ENCODE measurements at places on chromosomes 11 and 22. TPM values are rescaled to one million over a fixed set of nuclear protein-coding genes. Genes with fewer than 3 reads are reported as not detected.

FADS1 gene
- total RNA-seq, result 208 TPM

ADAMTS15 gene
- total RNA-seq, result 23.4 TPM

SLC22A12 gene
- not detected for total RNA-seq

DNA sequence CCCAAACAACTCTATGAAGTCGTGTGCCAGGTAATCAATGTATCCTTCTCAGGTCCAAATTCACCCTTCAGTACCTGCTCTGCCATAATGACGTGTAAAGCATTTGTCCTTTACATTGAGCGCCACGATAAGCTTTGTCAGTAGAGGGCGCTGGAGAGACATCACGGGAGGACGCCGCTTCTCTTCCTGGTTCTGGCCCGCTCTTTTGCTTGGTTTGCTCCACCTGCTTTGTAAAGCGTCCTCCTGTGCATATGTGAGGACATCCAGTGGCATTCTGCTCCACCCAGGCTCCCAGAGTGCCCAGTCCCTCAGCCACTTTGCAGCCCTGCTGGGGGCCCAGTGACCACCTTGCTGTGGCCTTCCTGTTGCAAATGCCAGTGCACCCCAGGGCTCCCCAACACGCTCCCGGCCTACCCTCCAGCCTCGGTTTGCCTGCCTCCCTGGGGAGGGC lies 61.1 kb downstream of the WT1 start:
- no peak for DNase-seq
- H3K27ac ChIP-seq, result no peak overlapping the region
- H3K4me3 ChIP-seq, result no peak overlapping the region
- no peaks in the 10 kb centered on the region for H3K36me3 ChIP-seq

- H3K36me3 ChIP-seq, result no peaks in the 10 kb centered on the region
- H3K4me1 ChIP-seq, result no peaks in the 10 kb centered on the region
- no peak for DNase-seq
- no peak overlapping the region for H3K4me3 ChIP-seq
- H3K27me3 ChIP-seq, result no peaks in the 10 kb centered on the region
Measured at GRCh38 chr22:49081926-49082325, 745.7 kb downstream of the BRD1 start.

GRCh38 chr11:70038034-70038834 lies 39.9 kb upstream of the ANO1 start:
- H3K4me1 ChIP-seq, result no peaks in the 10 kb centered on the region
- peaks cover 2% of the 10 kb centered on the region for H3K27me3 ChIP-seq
- no peak for DNase-seq
- H3K36me3 ChIP-seq, result no peaks in the 10 kb centered on the region
- no peak overlapping the region for H3K4me3 ChIP-seq
- H3K27ac ChIP-seq, result no peak overlapping the region

SLC7A4 gene
- 0.26 TPM for total RNA-seq

OR8J1 gene
- total RNA-seq, result not detected

DNA sequence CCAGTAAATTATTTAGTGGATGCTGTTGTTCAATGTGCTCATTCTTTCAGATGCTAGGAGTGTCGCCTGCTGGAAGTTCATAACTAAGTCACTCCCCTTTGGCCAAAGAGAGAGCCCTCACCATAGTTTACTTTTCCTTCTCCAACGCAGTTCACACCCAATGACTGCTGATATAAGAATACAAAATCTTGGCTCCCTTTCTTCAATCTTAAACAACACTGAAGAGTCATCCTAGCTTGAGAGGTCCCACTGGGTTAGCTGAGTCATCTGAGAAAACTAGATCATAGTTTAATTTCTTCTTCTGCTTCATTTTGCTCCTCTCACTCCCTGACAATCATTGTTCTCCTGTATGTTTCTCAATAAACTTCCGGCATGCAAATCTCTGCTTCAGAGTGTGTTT lies 5.4 kb upstream of the OR52L1 start:
- no peak for DNase-seq
- H3K36me3 ChIP-seq, result no peaks in the 10 kb centered on the region

- H3K4me3 ChIP-seq, result no peak overlapping the region
- H3K36me3 ChIP-seq, result no peaks in the 10 kb centered on the region
- no peaks in the 10 kb centered on the region for H3K4me1 ChIP-seq
Measured at GRCh38 chr11:134889832-134890231, 477.8 kb upstream of the B3GAT1 start.

- H3K27ac ChIP-seq, result no peak overlapping the region
- no peak for DNase-seq
- H3K27me3 ChIP-seq, result peaks cover 9% of the 10 kb centered on the region
- H3K4me1 ChIP-seq, result no peaks in the 10 kb centered on the region
Measured at GRCh38 chr11:76686261-76687079, 15.9 kb upstream of the LRRC32 start.

RIC3 gene
- not detected for total RNA-seq

GRCh38 chr11:22927793-22928192 lies 67.5 kb upstream of the CCDC179 start:
- no peak overlapping the region for H3K4me3 ChIP-seq
- H3K36me3 ChIP-seq, result no peaks in the 10 kb centered on the region
- DNase-seq, result no peak
- no peaks in the 10 kb centered on the region for H3K4me1 ChIP-seq

GRCh38 chr11:77879218-77879617 lies 58.3 kb downstream of the AAMDC start:
- H3K4me1 ChIP-seq, result peaks cover 12% of the 10 kb centered on the region
- DNase-seq, result peak; percentile 14
- no peak overlapping the region for H3K4me3 ChIP-seq
- no peak overlapping the region for H3K27ac ChIP-seq

GRM5 gene
- total RNA-seq, result under 0.01 TPM

ZW10 gene
- total RNA-seq, result 15.9 TPM

DNA sequence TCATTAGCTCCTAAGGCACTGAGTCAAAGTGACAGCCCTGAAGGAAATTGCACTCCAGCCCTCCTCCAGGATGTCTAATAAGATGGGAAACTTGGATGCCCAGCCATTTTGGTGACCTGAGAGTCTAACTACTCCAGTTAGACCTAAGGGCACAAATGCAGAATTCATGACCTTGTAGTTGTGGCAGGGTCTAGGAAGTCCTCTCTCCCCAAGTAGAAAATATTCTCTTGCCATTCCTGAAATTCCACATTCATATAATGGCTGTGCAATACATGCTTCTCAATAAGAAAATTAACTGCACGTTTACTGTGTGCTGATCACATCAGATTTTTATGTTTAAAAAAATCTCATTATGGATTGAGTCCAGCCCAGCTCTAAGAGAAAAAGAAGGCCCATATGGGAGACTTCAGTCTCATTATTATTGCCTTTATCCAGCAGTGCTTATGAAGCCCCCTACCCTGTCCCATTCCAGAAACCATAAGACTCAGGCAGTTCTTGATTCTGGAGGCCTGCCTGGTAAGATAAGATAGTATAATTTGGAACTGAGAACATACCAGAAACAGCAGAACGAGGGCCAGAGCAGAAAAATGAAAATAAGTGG lies 133.7 kb upstream of the LDLRAD3 start:
- H3K36me3 ChIP-seq, result peaks cover 3% of the 10 kb centered on the region
- no peak for DNase-seq
- no peaks in the 10 kb centered on the region for H3K4me1 ChIP-seq
- H3K4me3 ChIP-seq, result no peak overlapping the region
- H3K27me3 ChIP-seq, result no peaks in the 10 kb centered on the region

DNA sequence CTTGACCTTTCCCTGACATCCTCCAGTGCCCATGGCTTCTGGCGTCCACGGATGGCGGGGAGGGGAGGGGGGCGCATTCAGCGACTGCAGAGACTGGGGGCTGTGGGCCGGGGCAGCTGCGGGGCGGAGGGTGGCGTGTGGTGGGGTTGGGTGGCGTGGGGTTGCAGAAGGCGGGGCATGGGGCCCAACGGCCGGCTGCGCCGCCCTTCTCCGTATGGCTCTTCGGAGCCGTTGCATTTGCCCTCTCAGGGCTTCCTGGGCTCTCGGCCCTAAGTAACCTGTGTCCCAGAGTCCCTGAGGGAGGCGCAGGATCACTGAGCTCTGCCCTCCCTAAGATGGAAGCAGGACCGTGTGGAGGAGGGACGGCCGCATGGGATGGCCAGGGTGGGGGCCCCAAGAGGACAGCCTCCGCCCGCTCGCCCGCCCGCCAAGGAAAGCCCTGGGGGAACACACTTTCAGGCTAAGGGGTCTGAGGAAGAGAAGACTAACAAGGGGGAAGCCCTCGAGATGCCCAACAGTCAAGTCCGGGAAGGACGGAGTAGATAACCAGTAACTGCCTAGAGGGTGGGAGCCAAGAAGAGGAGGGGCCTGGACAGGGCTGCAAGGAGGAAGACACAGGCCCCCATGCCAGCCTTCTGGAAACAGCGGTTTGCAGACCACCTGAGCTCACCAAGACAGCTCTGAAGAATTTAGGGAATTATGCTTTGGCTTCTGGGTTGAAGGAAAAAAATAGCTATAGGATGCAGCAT lies 9.2 kb upstream of the AIFM3 start:
- peak; percentile 22 for DNase-seq
- H3K27ac ChIP-seq, result no peak overlapping the region
- no peaks in the 10 kb centered on the region for H3K36me3 ChIP-seq

FREY1 gene
- 0.83 TPM for total RNA-seq

ZP1 gene
- total RNA-seq, result under 0.01 TPM

- H3K36me3 ChIP-seq, result no peaks in the 10 kb centered on the region
- H3K4me3 ChIP-seq, result no peak overlapping the region
- H3K4me1 ChIP-seq, result no peaks in the 10 kb centered on the region
- no peak overlapping the region for H3K27ac ChIP-seq
- peak; percentile 17 for DNase-seq
Measured at GRCh38 chr22:44623771-44624510, 78.1 kb upstream of the PRR5 start.

DNA sequence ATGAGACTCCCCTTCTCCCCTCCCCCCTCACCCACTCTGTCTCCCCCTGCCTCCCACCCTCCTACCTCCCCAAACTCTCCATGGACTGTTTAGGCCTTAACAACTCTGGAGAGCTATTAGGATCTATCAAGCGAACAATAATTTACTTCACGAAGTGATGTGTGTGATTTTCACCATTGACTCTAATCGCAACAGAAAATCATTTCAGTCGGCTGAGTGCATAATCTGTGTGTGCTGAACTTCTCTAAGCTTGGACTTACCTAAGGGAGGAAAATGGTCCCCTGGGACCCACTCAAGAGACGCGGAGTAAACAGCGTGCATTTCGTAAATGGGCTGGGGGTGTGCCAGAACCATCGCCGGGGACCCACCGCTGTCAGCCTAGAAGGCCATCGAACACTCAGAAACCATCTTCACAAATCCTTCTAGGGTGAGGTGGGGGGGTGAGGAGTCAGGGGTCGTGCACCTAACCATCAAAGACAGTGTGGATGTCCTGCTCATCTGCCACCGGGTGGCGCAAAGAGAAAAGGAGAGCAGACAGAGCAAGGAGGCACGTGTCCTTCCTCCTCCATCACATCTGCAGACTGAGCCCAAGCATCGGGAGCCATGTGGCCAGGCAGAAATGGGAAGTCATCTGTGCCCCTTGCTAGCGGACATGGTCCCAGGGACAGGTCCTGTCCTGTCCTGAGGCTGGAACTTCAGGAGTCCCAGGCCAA lies 62.1 kb upstream of the NUP50 start:
- no peaks in the 10 kb centered on the region for H3K36me3 ChIP-seq
- H3K4me1 ChIP-seq, result no peaks in the 10 kb centered on the region
- peaks cover 12% of the 10 kb centered on the region for H3K27me3 ChIP-seq

RBFOX2 gene
- 127 TPM for total RNA-seq

DNA sequence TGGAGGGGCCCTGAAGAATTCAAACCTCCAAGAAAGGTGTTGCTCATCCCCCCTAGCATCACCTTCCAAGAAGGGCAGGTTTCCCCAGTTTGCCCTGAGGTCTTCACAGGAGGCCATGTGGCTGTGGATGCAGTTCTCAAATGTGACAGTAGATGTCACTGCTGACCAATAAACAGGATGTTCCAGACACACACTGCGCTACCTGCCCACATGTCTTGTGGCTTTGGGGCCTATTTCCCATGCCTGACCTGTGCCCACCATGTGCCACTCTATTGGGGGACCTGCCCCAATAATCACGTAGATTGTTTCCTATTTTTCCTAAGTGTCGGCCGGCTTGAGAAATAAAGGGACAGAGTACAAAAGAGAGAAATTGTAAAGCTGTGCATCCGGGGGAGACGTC lies 4.5 kb downstream of the GSTT2 start:
- no peaks in the 10 kb centered on the region for H3K27me3 ChIP-seq
- no peak overlapping the region for H3K4me3 ChIP-seq
- DNase-seq, result peak; percentile 16
- H3K27ac ChIP-seq, result no peak overlapping the region

GRCh38 chr11:43922295-43922648 lies 20.2 kb upstream of the C11orf96 start:
- DNase-seq, result no peak
- H3K27ac ChIP-seq, result no peak overlapping the region
- no peaks in the 10 kb centered on the region for H3K27me3 ChIP-seq
- peaks cover 9% of the 10 kb centered on the region for H3K36me3 ChIP-seq
- no peak overlapping the region for H3K4me3 ChIP-seq

DNA sequence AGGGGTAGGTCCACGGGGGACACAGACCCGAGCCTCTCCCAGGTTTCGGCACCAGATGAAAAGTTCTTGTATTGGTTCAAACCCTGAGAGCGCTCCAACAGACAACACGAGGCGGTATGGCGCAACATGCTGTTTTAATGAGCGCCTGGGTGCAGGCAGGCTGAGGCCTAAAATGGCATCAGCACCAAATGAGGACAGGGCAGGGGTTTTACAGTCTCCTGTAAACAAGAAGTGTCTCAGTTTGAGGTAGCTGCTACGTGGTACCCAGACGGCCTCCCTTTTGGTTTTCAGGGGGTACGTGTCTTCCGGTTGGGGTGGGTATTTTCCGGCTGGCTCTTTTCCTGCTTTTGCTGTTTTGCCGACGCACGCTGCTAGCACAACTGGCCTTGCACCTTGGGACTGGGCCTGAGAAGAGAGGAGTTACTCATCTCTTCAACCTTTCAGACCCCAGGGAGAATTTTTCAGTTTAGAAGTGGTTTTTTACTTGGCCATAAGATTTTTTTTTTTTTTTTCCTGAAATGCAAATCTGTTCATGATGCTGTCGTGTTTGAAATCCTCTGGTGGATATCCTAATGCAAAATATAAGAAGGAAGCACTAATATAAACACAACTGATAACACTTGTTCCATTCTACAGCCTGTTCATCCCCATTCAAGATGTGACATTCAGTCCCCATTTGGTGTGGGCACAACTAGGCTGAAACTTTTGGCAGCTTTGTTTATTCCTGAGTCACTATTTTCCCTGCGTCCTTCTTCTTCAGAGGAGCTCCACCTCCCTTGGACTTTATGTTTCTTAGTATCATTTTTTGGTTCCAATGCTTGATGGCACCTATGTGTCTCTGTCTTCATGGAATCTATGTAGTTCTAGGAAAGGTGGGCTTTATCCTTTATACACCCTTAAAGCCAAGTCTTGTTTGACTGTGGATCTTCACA lies 6.5 kb downstream of the PPFIBP2 start:
- DNase-seq, result no peak
- H3K4me1 ChIP-seq, result no peaks in the 10 kb centered on the region
- H3K4me3 ChIP-seq, result no peak overlapping the region
- H3K27me3 ChIP-seq, result peaks cover 3% of the 10 kb centered on the region
- H3K27ac ChIP-seq, result no peak overlapping the region
- no peaks in the 10 kb centered on the region for H3K36me3 ChIP-seq

All from fibroblast of lung (primary cell).